ENCODE measurements at places on chromosomes 3 and 15. TPM values are rescaled to one million over a fixed set of nuclear protein-coding genes. Genes with fewer than 3 reads are reported as not detected.

DNA sequence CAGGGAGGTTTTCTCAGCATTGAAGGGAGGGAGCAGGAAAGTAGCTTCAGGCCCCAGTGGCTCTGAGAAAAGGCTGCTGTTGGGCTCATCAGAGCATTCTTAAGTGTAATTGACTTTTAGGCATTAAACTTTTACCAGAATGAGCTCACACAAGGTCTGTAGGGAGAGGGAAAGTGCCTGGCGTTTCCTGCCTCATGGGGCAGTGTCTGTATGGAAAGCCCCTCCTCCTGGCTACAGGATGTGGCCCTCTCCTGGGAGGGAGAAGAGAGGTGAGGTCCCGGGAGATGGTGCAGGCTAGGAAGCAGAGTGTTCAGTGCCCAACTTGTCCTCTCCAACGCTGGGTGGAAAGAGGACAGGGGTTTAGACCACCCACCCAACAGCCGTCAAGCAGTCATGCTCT is 21.3 kb upstream of the SCN10A start:
- no peak for DNase-seq

GRCh38 chr15:67124911-67125588 is 59.6 kb downstream of the SMAD3 start:
- no peak for DNase-seq

DNA sequence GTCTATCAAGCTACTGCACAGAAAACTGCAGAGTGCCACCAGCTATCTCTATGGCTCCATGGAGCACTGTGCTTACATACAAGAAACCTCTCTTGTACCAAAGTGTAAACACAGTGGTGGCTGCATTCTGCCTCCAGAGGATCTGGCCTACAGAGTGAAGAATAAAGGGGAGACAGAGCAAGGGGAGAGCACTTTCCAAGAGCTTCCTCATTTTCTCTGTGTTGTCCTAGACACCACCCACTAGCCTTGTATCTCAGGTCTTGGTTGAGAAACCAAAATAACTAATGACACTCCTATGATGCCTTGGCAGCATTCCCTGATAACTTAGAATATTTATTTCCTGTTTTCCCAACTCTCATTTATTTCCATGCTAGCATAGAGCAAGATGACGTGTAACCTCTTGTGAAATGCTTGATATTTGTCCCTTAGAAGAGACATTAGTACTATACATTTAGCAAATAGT is 56.9 kb upstream of the PHLDB2 start:
- DNase-seq = no peak

- DNase-seq = no peak
Observed at GRCh38 chr15:94834000-94834399, 602.6 kb downstream of the MCTP2 start.

The CELSR3 gene
- 3.3 TPM for total RNA-seq

GRCh38 chr3:152104847-152105415 is 163.8 kb upstream of the MBNL1 start:
- DNase-seq = no peak

DNA sequence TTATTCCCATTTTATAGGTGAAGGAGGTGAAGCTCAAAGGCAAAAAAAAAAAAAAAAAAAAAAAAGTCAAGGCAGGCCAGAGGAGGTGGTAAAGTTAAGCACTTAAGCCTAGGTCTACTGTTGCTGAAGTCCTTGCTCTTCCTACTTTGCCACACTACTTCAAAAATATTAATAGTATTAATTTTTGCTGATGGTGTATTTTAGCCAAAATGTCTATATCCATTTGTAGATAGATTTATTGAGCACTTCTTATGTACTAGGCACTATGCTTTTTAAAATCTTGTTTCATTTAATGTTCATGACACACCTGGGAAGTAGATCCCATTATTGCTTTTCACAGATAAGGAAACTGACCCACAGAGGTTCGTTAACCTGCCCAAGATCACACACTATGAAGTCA is 247.1 kb upstream of the P2RY1 start:
- no peak for DNase-seq

DNA sequence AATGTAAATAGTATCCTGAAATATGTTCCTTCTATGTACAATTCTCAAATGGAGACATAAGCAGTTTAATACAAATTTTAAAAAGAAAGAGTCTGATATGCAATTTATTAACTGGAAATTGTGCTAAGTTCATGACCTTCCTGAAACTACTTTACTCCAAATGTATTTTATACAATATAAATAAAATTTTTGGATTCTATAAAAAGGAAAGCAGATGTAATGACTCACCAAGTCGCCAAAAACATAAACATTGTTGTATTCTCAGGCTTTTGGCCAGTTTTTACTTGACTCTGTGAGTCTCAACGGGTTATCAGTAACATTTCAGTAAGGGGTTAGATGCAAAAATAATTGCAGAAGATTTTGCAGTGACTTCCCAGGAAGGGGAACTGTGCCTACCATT is 948.2 kb downstream of the EPHA3 start:
- no peak for DNase-seq

- DNase-seq = peak; percentile 58
Observed at GRCh38 chr3:183513046-183513706, 42.3 kb downstream of the KLHL6 start.

The GABRR3 gene
- 0.17 TPM for total RNA-seq

GRCh38 chr15:27046880-27047279 is 75.9 kb downstream of the GABRG3 start:
- DNase-seq = no peak

DNA sequence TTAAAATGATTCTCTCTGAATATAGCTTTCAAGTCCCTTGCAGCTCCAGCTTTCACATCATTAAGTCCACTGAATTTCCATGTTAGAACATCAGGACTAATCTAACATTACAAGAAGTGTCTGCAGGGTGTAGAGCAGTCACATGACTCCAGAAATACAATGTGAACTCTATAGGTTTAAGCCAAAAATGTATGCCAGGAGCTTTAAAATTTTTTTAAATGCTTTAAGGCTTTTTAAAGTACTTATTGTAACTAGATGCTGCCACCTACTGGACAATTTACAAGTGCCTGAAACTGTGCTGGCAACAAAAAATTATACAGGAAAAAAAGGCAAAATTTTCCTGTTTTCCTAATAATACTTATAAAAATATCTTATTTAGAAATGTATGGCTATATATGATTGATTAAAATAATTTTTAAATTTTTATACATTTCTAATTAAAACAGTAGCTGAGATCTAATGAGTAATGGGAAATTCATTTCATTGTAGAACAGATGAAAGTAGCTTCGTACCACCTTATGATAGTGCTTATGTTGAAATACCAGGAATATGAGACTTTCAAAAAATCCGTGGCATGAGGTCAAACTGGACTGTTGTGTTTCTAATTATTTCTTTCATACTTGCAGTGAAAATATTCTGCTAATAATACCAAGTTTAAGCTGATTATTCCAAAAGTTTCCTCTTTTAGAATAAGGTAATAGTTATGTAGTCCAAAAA is 25.7 kb downstream of the FSIP1 start:
- DNase-seq = peak; percentile 56

GRCh38 chr3:156483961-156484787 is 70.7 kb downstream of the SSR3 start:
- peak; percentile 58 for DNase-seq

The HRG gene
- total RNA-seq = not detected

DNA sequence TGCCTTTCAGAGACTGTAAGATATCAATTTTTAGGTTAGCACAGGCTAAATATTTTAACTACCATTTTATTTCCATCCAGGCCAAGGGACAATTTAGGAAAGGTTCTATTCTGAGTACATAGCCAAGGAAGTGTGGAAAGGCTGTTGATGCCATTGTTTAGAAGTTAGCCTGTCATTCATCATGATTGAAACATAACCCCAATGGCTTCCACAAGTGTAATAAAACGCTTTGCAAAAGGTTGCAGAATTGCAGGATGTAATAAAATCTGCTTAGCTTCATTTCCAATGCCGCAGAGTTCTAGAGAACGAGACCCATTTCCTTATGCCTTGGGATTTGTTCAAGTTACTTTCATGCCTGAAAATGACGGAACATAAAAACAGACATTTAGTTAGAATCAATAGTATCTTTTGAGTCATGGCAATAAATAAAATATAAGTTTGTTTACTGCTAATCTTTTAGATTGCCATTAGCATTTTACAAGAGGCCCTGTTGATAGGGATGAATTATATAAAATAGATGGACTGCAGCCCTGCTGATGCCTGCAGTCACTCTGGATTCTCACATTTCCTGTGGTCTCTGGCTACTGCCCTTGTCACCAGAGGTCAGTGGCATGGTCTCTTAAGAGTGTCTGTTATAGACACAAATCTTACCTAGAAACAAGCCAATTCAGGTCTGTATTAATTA is 678.2 kb upstream of the CFAP20DC start:
- no peak for DNase-seq

The LEO1 gene
- 21.7 TPM for total RNA-seq

The CNBP gene
- 369 TPM for total RNA-seq

DNA sequence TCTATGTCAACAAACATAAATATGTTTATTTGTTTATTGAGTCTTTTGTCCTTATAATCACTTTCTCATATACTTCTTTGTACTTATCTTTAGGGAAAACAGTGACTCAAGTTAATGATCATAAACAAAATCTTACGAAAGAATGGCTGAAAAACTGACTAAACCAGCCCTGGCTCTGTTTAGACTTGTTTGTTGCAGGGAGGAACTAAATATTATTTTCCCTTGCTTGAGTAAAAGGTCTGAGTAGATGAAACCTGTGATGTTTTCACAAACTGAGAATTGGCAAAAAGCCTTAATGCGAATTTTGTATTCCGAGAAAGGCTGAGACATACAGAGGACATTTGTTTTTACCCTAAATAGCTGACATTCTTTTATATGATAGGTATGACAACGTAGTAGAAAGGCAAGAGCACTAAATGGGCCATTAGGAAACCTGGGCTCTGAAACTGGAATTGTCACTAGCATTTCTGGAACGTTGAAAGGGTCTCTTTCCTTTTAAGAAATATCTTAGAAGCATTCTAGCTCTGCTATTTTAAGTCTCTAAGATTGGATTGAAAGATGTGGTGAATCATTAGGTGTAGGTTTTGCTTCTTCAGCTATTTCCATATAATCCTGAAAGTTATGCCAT is 18.2 kb upstream of the CLDN16 start:
- DNase-seq = no peak

DNA sequence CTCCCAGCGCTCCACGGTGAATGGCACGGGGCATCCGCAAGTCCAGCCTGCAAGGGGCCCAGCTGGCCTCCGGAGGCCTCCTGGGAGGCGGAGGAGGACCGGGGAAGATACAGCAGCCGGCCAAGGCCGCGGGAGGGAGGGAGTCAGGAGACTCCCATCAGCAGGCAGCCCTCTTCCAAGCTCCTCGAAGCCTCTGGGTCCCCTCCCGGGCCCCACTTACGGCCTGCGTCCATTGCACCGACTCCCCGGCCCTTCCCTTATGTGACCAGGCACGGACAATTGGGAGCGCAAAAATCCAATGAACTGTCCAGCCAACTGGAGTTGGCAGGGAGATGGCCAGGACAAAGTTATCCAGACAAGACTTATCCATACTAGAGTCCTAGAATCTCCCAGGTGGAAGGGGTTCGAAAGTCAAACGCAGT is 668 bp downstream of the MFGE8 start:
- no peak for DNase-seq

DNA sequence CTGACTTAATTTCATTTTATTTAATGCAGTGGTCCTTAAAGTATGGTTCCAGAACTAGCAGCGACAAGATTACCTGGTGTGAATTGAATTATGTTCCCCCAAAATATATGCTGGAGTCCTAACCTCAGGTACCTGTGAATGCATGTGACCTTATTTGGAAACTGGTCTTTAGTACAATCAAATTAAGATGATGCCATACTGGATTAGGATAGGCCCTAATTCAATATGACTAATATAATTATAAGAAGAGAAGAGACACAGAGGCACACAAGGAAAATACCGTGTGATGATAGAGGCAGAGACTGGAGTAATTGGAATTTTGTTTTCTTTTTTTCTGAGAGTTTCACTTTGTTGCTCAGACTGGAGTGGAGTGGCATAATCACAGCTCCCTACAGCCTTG is 12.6 kb upstream of the SPATA16 start:
- DNase-seq = no peak

- peak; percentile 70 for DNase-seq
Observed at GRCh38 chr3:32432711-32433530, 41.3 kb downstream of the CMTM7 start.

- DNase-seq = no peak
Observed at GRCh38 chr3:139466360-139466759, 10.0 kb downstream of the RBP2 start.

The SPESP1 gene
- 0.61 TPM for total RNA-seq

DNA sequence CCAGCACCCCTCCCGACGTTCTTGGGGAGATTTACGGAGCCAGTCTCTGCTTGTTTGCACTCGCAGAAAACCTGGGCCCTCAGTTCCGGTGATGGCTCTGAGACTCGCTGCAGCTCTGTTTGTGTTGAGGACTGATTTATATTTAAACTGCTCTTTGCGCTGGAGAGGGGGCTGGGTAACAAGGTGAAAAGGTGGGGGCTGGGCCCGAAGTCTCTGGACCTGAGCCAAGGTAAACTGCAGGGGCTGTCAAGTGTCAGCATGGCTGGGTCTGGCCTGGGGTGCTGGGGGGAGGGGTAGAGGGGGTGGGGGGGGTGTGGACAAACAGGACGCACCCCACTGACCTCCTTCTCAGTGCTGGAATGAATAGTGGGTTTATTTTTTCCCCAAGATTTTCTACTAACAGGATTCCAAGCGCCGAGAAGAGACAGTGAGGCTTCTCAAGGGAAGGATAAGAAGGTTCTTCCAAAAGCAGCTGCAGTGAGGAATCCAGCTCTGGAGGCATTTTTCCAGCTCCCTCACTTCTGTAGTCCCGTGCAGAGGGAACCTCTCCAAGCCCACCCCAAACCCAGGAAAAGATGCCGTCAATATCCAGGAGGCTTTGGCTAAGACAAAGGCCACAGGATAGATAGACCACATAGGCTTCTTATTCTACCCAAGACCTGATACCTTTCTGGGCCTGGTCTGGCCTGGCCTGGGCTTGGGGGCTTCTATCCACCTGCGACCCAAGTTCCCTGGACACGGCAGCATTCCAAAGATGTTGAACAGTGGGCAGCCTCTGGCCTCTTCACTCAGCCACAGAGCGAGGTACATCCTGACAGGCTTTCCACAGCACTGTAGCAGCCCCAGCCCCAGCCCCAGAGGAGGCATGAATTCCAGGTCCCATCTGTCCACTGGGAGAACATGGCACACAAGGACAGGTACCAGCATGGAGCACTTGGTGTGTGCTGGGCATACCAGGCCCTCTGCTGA is 938 bp upstream of the SLCO2A1 start:
- no peak for DNase-seq

The ZBTB47 gene
- 1.8 TPM for total RNA-seq

The LMAN1L gene
- total RNA-seq = 0.23 TPM

Measured in CD4-positive, alpha-beta memory T cell (primary cell).